Vagina (tissue), 2 donors: ENCODE measurements at places on chromosomes 5 and 9. TPM values are rescaled to one million over a fixed set of nuclear protein-coding genes. Genes with fewer than 3 reads are reported as not detected.

TERT gene
- not detected for total RNA-seq

GPR150 gene
- 1.7 TPM for total RNA-seq

GRCh38 chr9:93043122-93043521, 15.4 kb upstream of the SUSD3 start:
- H3K4me3 ChIP-seq = no peak overlapping the region
- H3K27me3 ChIP-seq = no peaks in the 10 kb centered on the region
- H3K4me1 ChIP-seq = no peaks in the 10 kb centered on the region
- DNase-seq = no peak

AJM1 gene
- 1.2 TPM for total RNA-seq

- peaks cover 13% of the 10 kb centered on the region for H3K27me3 ChIP-seq
- H3K4me3 ChIP-seq = no peak overlapping the region
- no peak overlapping the region for H3K27ac ChIP-seq
- H3K4me1 ChIP-seq = peaks cover 5% of the 10 kb centered on the region
Measured at GRCh38 chr5:141883184-141883891, 5.1 kb upstream of the PCDH1 start.

GRCh38 chr5:147805030-147805454, 22.5 kb upstream of the JAKMIP2 start:
- no peaks in the 10 kb centered on the region for H3K4me1 ChIP-seq
- no peaks in the 10 kb centered on the region for H3K27me3 ChIP-seq
- H3K36me3 ChIP-seq = no peaks in the 10 kb centered on the region

GRCh38 chr5:151208481-151208914, 15.4 kb downstream of the CCDC69 start:
- H3K4me1 ChIP-seq = peaks cover 33% of the 10 kb centered on the region
- H3K27me3 ChIP-seq = no peaks in the 10 kb centered on the region
- H3K36me3 ChIP-seq = no peaks in the 10 kb centered on the region
- DNase-seq = no peak
- H3K4me3 ChIP-seq = no peak overlapping the region

GRCh38 chr5:137156180-137156579, 342.9 kb downstream of the SPOCK1 start:
- H3K4me1 ChIP-seq = no peaks in the 10 kb centered on the region
- H3K36me3 ChIP-seq = no peaks in the 10 kb centered on the region
- H3K4me3 ChIP-seq = no peak overlapping the region
- peak; percentile 6 for DNase-seq
- no peak overlapping the region for H3K27ac ChIP-seq

- no peaks in the 10 kb centered on the region for H3K4me1 ChIP-seq
- no peaks in the 10 kb centered on the region for H3K36me3 ChIP-seq
- no peak overlapping the region for H3K4me3 ChIP-seq
Measured at GRCh38 chr9:68523367-68523936, 17.2 kb downstream of the TMEM252 start.

- no peak for DNase-seq
- H3K27me3 ChIP-seq = no peaks in the 10 kb centered on the region
- H3K36me3 ChIP-seq = no peaks in the 10 kb centered on the region
- no peak overlapping the region for H3K27ac ChIP-seq
Measured at GRCh38 chr9:115694014-115694413, 459.6 kb upstream of the PAPPA start.

- DNase-seq = no peak
- no peaks in the 10 kb centered on the region for H3K36me3 ChIP-seq
- H3K4me3 ChIP-seq = peak overlapping the region; percentile 95
- peak overlapping the region; percentile 95 for H3K27ac ChIP-seq
Measured at GRCh38 chr9:20619487-20620200, 2.7 kb downstream of the MLLT3 start.

PDE6A gene
- 0.25 TPM for total RNA-seq

- no peaks in the 10 kb centered on the region for H3K27me3 ChIP-seq
- no peaks in the 10 kb centered on the region for H3K36me3 ChIP-seq
- DNase-seq = no peak
- H3K27ac ChIP-seq = no peak overlapping the region
Measured at GRCh38 chr5:10479154-10479721, 37.6 kb downstream of the ROPN1L start.

DNA sequence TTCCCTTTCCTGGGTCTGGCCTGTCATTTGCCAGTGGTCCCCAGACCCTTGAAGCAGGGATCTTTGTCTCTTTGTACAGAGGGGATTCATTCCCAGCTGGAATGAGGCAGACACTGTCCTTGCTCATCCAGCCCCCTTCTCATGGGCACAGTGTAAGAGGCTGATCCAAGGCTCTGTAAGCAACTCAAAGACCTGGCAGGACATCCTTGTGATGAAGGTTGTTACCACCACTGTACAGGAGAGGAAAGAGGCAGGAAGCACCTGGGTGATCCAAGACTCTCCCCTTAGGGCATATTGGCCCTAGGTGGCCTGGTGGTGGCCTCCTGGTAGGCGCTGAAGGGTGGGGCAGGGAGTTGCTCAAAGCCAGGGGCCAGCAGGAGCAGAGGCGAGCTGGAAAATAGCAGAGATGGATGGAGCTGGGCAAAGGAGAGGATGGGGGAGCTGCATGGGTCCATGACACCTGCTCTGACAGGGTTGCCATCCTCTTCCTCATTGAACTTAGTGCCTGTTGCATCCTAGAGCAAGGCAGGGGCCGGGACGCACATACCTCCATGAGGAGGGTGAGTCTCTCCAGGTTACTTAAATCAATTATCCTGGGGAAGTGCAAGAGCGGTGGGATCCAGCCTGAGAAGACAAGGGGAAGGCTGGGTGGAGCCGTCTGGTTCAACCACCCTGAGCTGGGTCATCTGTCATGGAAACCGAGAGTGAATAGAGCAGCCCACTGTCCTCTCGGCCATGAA, 9.8 kb upstream of the GADD45G start:
- no peak overlapping the region for H3K27ac ChIP-seq
- peak; percentile 64 for DNase-seq
- H3K4me3 ChIP-seq = no peak overlapping the region

GRCh38 chr5:169918228-169918627, 62.1 kb downstream of the INSYN2B start:
- no peaks in the 10 kb centered on the region for H3K27me3 ChIP-seq
- no peaks in the 10 kb centered on the region for H3K36me3 ChIP-seq
- DNase-seq = no peak
- H3K27ac ChIP-seq = no peak overlapping the region
- no peaks in the 10 kb centered on the region for H3K4me1 ChIP-seq

- H3K4me1 ChIP-seq = peaks cover 9% of the 10 kb centered on the region
- no peaks in the 10 kb centered on the region for H3K27me3 ChIP-seq
- no peak for DNase-seq
- no peaks in the 10 kb centered on the region for H3K36me3 ChIP-seq
- no peak overlapping the region for H3K27ac ChIP-seq
Measured at GRCh38 chr9:133845440-133845839, 107.3 kb upstream of the SARDH start.

- H3K27me3 ChIP-seq = no peaks in the 10 kb centered on the region
- H3K27ac ChIP-seq = no peak overlapping the region
- peaks cover 7% of the 10 kb centered on the region for H3K36me3 ChIP-seq
- no peak for DNase-seq
- no peaks in the 10 kb centered on the region for H3K4me1 ChIP-seq
- H3K4me3 ChIP-seq = no peak overlapping the region
Measured at GRCh38 chr9:69519470-69520240, 152.5 kb downstream of the APBA1 start.

CATSPER3 gene
- not detected for total RNA-seq

SMIM3 gene
- 46.7 TPM for total RNA-seq

PCA3 gene
- total RNA-seq = not detected

RC3H2 gene
- total RNA-seq = 37.6 TPM

GRCh38 chr5:149959406-149960236, 937 bp upstream of the SLC26A2 start:
- no peaks in the 10 kb centered on the region for H3K27me3 ChIP-seq
- peak overlapping the region; percentile 90 for H3K27ac ChIP-seq
- peaks cover 26% of the 10 kb centered on the region for H3K4me1 ChIP-seq
- no peak for DNase-seq

DNA sequence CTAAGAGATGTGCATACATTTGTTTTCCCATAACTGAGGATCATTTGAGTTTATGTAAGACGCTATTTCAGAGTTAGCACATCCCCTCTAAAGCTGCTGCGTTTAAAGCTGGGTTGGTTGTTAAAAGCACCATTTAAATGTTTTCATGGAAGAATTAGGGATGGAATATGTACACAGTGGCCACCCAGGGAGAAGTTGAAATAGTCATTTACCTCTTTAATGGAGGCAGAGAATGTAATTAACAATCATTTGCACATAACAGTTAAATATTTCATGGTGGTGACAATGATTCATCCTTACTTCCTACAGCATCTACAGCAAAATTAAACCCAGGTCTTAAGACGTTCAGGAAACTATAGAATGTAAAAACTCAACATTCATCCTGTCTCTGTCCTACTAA, 100.3 kb downstream of the KIF4B start:
- no peaks in the 10 kb centered on the region for H3K36me3 ChIP-seq
- H3K4me3 ChIP-seq = no peak overlapping the region
- no peak for DNase-seq
- no peak overlapping the region for H3K27ac ChIP-seq
- no peaks in the 10 kb centered on the region for H3K4me1 ChIP-seq
- no peaks in the 10 kb centered on the region for H3K27me3 ChIP-seq

- no peaks in the 10 kb centered on the region for H3K36me3 ChIP-seq
- H3K27ac ChIP-seq = peak overlapping the region; percentile 83
- H3K27me3 ChIP-seq = no peaks in the 10 kb centered on the region
- DNase-seq = no peak
- peak overlapping the region; percentile 86 for H3K4me3 ChIP-seq
- peaks cover 29% of the 10 kb centered on the region for H3K4me1 ChIP-seq
Measured at GRCh38 chr9:34456746-34457145, 1.6 kb downstream of the FAM219A start.
